ENCODE measurements at places on chromosomes 1 and 21. TPM values are rescaled to one million over a fixed set of nuclear protein-coding genes. Genes with fewer than 3 reads are reported as not detected.

Gene OR2T5
- total RNA-seq: not detected

Gene SPRR1B
- 30.0 TPM for total RNA-seq

Gene GRHL3
- 0.31 TPM for total RNA-seq

DNA sequence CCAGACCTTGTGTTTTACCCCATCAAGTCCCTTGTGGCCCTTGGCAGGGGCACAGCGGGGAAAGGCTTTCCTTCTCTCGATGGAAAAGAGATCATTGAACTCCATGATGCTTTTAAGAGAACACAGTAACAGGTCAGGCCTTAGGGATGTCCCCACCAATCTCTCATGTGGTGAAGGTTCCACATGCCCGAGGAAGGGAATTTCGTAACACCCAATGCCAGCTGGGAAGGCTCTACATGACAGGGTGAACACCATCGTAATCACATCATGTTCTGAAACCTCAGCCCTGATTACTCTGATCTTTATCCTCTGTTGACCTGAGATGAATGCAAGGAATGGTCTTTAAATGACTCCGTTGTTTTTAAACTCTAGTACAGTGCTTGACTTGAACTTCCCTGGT, 105.5 kb upstream of the SPAG17 start:
- peak; percentile 40 for ATAC-seq

- ATAC-seq: no peak
Observed at GRCh38 chr1:96296991-96297390, 424.6 kb upstream of the PTBP2 start.

Measured in gastroesophageal sphincter (tissue), 4 donors.